MG63 (cell line): ENCODE measurements at places on chromosomes 16 and 17.

- DNase-seq: no peak
These were observed 59.5 kb downstream of the CCDC182 start for GRCh38 chr17:57685499-57686132.

DNA sequence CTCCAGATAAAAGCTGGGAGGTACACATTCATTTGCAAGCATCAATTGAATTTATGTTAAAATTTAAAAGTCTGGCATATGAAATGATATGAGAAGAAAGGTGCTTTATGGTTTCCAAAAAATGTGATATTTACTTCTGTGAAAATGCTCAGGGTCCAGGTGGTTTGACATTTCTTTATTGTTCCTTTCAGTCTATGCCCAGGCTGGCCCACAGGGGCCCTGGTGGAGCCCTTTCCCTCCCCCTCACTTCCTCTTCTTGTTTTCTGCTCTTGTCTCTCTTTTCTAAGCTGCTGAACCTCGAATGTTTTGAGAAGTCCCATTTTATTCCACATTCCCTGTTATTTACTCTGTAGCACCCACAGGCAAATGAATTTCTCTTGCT is 127.8 kb downstream of the HS3ST3B1 start:
- DNase-seq: no peak

DNA sequence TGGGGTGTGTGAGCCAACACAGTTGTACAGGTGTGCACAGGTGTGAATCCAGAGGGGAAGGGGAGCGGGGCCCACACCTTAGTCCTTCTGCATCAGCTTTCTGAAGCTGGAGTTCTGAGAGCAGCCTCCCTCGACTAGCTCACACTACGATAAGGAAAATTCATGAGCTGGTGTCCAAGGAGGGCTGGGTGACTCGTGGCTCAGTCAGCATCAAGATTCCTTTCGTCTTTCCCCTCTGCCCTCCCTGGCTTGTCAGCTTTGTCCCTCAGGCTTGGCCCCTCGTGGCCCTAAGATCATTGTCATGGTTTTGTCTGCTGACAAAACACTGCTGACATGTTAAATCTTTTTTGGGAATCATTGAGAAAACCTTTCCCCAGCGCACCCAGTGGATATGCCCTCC is 47.5 kb downstream of the OR1D5 start:
- peak; percentile 40 for DNase-seq

GRCh38 chr16:85854935-85855334 is 44.0 kb upstream of the IRF8 start:
- no peak for DNase-seq

GRCh38 chr17:2040219-2040827 is 1.5 kb upstream of the OVCA2 start:
- no peak for DNase-seq

DNA sequence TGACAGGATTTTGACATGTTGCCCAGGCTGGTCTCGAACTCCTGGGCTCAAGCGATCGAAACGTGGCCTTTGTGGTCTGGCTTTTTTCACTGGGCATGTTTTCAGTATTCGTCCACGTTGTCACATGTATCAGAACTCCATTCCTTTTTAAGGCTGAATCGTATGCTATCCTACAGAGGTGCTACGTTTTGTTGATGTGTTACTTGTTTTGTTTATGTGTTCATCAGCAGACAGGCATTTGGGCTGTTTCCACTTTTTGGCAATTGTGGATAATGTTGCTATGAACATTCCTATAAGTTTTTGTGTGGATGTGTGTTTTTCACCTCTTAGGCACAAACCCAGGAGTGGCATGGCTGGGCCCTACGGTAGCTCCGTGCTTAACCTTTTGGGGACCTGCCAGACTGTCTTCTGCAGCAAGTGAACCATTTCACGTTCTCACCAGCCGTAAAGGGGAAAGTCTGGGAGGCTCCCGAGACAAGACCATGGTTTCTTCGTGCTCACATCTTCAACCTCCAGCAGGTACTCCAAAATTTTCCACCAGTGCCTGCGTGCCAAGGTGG is 26.9 kb downstream of the ADCY9 start:
- no peak for DNase-seq

DNA sequence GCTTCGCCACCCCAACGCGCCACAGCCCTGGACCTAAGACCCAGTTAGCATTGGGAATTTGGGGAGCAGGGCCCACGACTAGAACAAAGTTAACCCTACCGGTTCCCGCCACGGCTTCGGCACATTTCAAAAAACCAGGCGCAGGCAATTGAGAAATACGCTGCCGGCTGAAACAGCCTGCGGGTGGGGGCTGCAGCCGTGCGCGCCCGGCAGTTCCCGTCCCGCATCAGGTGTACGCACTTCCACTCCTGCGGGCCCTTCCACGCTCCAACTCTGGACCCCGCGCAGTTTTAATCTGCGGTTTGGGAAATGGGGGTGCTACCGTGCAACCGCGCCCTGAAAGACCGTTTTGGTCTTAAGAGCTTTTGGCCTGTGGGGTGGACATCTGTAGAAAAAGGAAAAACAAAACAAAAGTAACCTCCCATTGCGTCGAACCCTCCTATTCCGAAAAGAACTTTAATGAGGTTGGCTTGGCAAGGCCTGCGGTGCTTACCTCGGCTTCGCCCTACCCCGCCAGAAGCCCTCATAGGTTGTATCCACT is 7.1 kb downstream of the IRX5 start:
- no peak for DNase-seq

DNA sequence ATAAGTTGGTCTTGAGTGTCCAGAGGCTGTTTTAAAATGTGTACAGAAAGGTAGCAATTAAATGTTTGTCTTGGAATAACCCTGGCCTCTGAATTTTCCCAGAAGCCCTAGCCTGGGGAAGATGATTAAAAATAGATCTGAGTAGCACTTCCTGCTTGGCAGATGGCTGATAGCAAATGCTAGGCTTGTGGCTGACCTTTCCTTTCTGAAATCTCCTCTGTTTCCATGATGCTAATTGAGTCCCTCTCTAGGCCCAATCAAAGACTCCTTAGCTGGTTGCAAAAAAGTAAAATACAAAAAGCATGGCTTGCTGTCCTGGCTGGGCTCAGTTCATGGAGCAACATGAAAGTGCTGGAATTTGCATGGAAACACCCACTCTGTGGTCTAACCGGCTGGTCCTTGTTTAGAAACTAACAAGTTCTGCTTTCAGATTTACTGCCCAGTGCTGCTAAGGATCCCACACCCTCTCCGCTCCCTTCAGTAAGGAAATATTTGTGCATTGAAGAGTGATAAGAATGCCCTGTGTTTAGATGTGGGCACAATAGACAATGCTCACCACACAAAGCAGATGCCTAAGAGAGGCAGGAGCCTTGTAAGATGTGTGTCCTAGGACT is 40.8 kb downstream of the YPEL2 start:
- no peak for DNase-seq

DNA sequence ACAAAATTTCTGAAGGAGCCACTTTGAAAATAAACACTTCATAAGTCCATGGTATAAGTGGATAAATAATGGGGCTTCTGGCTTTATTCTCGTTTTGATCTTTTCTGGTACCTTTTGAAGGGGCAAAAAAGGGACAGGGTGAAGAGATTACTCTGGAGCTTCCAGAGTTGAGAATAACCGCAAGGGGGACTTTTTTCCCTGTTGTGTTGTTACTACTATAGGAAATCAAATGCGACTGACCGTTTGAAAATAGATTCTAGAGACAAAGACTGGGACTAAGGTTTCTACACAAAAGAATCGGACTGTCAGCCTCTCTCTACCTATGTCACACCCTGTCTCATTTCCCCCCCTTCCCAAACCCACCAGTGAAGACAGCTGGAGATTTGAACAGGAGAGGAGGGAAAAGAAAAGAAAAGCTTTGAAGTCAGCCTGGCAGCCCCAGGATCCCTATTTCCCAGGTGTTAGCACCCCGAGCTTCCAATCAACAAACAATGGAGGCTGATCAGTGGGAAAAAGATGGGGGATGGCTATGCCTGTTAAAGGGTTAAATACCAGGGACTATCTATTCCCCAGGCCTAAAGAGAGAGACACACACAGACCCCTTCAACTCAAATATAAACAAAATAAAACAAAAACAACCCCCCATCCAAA is 8.4 kb downstream of the HOXB4 start:
- no peak for DNase-seq

GRCh38 chr17:7132511-7133094 is 18.0 kb upstream of the ASGR2 start:
- no peak for DNase-seq

GRCh38 chr17:75913537-75914210 is 9.0 kb upstream of the MRPL38 start:
- DNase-seq: no peak

DNA sequence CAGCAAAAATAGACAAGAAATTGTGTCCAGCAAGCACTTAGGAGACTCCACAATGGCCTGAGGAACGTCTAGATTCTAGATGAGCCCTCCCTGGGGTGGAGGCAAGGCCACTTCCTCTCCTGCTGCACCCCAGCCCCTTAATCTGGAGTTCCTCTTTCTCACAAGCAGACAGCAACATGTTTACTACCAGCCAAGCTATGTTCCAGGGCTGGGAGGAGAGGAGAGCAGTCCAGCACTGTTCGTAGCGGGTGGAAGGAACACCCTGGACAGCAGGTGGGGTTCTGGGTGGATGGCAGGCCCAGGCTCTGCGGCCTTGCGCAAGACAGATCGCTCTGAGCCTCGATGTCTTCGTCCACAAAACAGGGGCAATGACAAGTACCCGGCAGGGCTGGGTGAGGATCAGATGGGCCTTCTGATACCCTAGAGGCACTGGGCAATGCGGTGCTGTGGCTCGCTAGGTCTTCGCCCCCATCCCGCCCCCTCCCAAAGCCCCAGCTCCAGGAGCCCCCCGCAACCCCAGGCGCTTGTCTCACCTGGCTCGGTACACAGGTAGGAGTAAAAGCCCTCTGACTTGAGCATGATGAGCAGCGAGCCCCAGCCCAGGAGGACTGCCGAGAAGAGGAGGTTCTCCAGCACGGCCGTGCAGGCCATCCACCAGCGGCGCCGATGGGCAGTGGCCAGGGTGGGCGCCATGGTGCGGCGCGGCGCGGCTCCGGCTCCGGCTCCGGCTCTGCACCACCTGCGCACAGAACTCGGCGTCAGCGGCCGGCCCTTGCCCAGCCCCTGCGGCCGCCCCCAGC is 1.3 kb downstream of the SLC43A2 start:
- DNase-seq: no peak

GRCh38 chr17:57811638-57812280 is 38.1 kb downstream of the MRPS23 start:
- no peak for DNase-seq

GRCh38 chr16:78494674-78495073 is 395.2 kb downstream of the WWOX start:
- DNase-seq: no peak

DNA sequence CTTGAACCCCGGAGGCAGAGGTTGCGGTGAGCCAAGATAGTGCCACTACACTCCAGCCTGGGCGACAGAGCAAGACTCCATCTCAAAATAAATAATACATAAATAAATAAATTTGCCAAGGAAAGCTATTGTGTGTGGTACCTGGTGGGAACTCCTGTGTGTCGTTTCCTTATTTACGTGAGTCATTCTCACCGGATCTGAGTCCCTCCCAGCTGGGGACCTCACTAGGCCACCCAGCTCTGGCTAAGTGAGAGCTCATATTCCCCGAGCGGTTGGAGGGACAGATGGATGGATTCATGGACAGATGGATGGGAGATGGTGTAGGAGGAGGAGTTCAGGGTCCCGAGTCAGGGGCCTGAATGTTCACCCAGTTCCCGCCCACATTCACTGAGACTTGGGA is 22.9 kb upstream of the C1QL1 start:
- DNase-seq: no peak

- no peak for DNase-seq
These were observed 43.6 kb downstream of the C16orf95 start for GRCh38 chr16:87273471-87274030.

DNA sequence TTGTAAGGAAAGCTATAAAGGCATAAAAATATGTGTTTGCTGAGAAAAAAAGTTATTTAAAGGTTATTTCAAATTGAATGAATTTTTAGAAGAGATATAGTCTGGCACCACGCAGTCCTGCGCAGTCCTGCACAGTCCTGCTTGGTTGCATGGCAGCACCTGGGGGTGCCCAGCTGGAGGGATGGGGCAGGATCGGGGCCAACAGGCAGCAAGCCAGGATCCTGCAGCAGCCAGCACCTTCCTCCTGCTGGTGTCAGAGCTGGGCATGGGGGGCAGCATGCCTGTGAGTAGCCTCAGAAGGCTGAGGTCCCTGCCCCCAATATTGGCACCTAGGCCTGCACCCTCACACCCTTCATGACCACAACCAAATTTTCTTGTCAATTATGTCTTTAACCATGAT is 46.0 kb downstream of the GLG1 start:
- no peak for DNase-seq

DNA sequence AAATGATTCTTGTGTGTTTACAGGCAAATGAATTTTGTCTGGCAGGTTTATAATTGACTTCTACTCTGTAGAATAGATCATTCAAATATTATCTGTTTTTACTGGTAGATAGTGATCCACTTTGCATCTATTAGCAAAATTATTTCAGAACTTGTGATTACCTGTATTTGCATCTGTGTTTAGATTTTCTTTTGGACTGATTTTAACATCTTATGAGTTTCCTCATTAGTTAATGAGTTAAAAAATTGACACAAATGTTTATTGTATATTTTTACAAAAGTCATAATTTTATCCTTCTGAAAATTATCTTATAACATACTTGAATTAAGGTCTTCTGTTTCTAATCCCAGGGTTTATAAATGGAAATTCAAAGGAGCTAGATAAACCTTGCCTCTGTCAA is 132.0 kb upstream of the KCNJ16 start:
- no peak for DNase-seq

GRCh38 chr17:60679287-60679686 is 1.6 kb downstream of the BCAS3 start:
- no peak for DNase-seq

GRCh38 chr17:10797476-10798328 is 6.2 kb downstream of the TMEM238L start:
- no peak for DNase-seq

DNA sequence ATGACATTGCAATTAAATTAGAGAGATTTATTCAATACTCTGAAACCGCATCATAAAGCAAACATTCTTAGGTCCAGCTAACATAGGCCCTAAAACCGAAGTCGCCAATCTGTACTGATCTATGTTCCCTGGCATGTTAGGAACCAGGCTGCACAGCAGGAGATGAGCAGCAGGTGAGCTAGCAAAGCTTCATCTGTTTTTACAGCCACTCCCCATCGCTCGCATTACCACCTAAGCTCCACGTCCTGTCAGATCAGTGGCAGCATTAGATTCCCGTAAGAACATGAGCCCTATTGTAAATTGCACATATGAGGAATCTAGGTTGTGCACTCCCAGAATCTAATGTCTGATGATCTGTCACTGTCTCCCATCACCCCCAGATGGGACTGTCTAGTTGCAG is 91.5 kb downstream of the PARN start:
- no peak for DNase-seq

GRCh38 chr16:1414532-1415260 is at the start of gene UNKL:
TSS of gene UNKL (minus strand) at chr16:1414704. CDS start at chr16:1414691, 13 bp downstream.
- peak; percentile 71 for DNase-seq

GRCh38 chr17:56096026-56096810 is 57.1 kb upstream of the ANKFN1 start:
- no peak for DNase-seq

GRCh38 chr16:1169285-1170075 is 16.6 kb downstream of the CACNA1H start:
- no peak for DNase-seq
